ENCODE measurements at places on chromosomes 5 and 9.

- no peak overlapping the region for H3K27ac ChIP-seq
- H3K4me1 ChIP-seq: no peaks in the 10 kb centered on the region
- no peak for DNase-seq
- no peaks in the 10 kb centered on the region for H3K36me3 ChIP-seq
- no peak overlapping the region for H3K4me3 ChIP-seq
Measured at GRCh38 chr5:58064801-58065200, 395.1 kb downstream of the PLK2 start.

GRCh38 chr9:95966306-95966705, 90.8 kb downstream of the ERCC6L2 start:
- H3K36me3 ChIP-seq: no peaks in the 10 kb centered on the region
- H3K27ac ChIP-seq: no peak overlapping the region
- H3K4me1 ChIP-seq: no peaks in the 10 kb centered on the region

GRCh38 chr5:119930490-119930889, 301.1 kb downstream of the FAM170A start:
- H3K4me1 ChIP-seq: no peaks in the 10 kb centered on the region
- no peaks in the 10 kb centered on the region for H3K36me3 ChIP-seq
- no peaks in the 10 kb centered on the region for H3K27me3 ChIP-seq
- no peak overlapping the region for H3K4me3 ChIP-seq
- H3K27ac ChIP-seq: no peak overlapping the region

DNA sequence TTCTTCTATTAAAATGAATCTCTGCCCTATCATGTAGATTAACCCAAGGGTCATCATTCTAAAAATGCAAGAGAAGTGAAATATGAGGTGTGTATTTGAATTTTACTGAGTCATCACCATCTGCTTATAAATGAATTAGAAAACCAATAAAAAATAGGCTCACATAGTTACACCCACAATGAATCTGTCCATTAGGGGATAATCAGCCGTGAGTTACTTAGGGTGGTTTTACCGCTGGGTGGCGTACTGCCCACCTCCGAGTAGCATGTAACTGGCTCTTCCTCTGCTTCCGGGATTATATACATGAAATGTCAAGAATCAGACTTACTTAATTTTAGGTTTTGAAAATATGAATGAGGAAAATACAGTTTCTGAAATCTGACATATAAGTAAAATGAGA, 332.9 kb upstream of the CCNG1 start:
- H3K27me3 ChIP-seq: no peaks in the 10 kb centered on the region
- no peak for DNase-seq
- no peaks in the 10 kb centered on the region for H3K4me1 ChIP-seq
- H3K27ac ChIP-seq: no peak overlapping the region
- H3K36me3 ChIP-seq: no peaks in the 10 kb centered on the region

GRCh38 chr9:98321269-98321668, 65.8 kb upstream of the TBC1D2 start:
- H3K27ac ChIP-seq: no peak overlapping the region
- no peaks in the 10 kb centered on the region for H3K4me1 ChIP-seq
- H3K36me3 ChIP-seq: no peaks in the 10 kb centered on the region
- H3K4me3 ChIP-seq: no peak overlapping the region

GRCh38 chr5:177494346-177495195, 2.8 kb downstream of the PDLIM7 start:
- peak overlapping the region; percentile 8 for H3K27ac ChIP-seq
- H3K4me3 ChIP-seq: no peak overlapping the region
- peaks cover 3% of the 10 kb centered on the region for H3K36me3 ChIP-seq
- DNase-seq: no peak

GRCh38 chr5:79301046-79301712, 65.2 kb downstream of the JMY start:
- no peak overlapping the region for H3K27ac ChIP-seq
- DNase-seq: no peak
- H3K36me3 ChIP-seq: peaks cover 59% of the 10 kb centered on the region
- no peaks in the 10 kb centered on the region for H3K27me3 ChIP-seq
- H3K4me1 ChIP-seq: no peaks in the 10 kb centered on the region
- H3K4me3 ChIP-seq: no peak overlapping the region

DNA sequence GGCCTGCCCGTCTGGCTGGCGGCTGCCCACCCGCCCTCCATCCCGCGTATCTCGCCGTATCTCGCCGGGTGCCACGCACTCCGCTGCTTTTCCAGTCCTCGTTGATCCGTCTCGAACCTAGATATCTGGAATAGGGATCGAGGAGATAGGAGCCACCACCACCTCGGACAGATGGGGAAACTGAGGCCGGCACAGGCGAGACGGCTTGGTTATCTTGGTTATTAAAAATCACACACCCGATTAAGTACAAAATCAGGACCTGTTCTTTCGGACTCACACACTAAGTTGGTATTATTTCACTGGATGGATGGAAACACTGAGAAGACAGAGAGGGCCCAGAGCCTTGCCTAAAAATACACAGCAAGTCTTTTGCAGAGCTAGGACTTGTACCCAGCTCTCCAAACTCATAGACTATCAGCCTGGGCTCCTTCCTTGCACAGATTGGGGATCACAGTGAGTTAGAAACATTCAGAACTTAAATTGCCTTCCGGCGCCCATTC, 678 bp downstream of the SLC26A2 start:
- peaks cover 4% of the 10 kb centered on the region for H3K36me3 ChIP-seq
- peak overlapping the region; percentile 77 for H3K27ac ChIP-seq
- H3K27me3 ChIP-seq: no peaks in the 10 kb centered on the region
- peak overlapping the region; percentile 98 for H3K4me3 ChIP-seq
- DNase-seq: peak; percentile 17

- H3K27me3 ChIP-seq: no peaks in the 10 kb centered on the region
- no peak overlapping the region for H3K4me3 ChIP-seq
- no peak for DNase-seq
- H3K4me1 ChIP-seq: no peaks in the 10 kb centered on the region
- no peak overlapping the region for H3K27ac ChIP-seq
Measured at GRCh38 chr9:90469435-90469834, 173.2 kb downstream of the DIRAS2 start.

GRCh38 chr5:39283231-39283818, 64.0 kb upstream of the FYB1 start:
- H3K4me3 ChIP-seq: no peak overlapping the region
- peak; percentile 80 for DNase-seq
- H3K36me3 ChIP-seq: no peaks in the 10 kb centered on the region
- H3K27ac ChIP-seq: peak overlapping the region; percentile 3

DNA sequence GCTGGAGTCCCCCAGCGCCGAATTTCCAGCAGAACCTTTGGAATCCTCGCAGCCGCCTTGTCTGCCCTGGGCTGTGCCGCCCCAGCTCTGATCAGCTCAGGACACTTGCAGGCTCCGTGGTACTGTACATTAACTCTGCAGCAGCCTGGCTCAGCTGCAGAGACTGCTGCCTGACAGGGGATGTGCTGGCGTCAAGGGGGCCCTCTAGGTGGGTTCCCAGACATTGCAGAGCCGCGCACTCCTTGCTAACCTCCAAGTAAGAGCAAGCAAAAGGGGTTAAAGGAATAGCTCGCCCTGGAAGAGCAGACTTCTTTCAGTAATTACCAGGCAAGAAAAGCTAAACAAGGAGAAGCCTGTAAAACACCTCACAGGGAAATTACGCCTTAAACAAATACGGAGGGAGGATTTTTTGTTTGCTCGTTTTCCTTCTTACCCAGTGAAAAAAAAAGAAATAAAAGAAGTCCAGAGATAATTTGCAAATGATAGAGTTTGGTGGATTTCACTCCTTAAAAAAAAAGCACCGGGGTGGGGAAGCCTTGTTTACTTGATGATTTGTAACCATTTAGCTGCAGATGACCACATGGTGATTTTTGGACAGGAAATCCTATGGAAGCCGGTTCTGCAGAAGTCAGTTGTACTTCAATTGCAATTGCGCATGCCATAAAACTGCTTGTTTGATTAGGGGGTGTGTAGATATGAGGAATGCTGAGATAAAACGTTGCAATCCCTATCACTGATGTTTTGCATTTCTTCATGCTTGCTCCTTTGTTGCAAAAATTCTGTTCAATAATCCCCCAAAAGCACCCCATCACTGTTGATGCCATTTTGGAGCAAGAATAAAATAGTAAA, 305.8 kb downstream of the PDE4D start:
- no peak overlapping the region for H3K27ac ChIP-seq
- H3K4me3 ChIP-seq: no peak overlapping the region
- H3K36me3 ChIP-seq: no peaks in the 10 kb centered on the region
- H3K4me1 ChIP-seq: no peaks in the 10 kb centered on the region
- no peak for DNase-seq

DNA sequence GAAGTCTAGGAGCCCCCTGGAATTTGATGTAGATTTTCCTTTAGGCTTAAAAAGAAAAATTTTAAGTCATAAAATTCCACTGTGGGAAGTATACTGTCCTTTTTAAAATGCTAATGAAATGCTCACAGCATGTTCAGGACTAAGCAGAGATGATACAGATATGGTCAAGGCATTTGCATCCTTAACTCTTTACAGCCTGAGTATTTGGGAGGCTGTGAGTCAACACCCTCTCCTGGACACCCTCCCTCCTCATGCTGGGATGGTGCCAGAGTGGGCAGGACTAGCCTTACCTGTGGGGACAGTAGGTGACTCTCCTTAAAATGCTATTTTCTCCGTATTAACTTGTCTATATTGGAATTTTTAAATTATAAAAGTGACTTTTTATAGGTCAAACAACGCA, 197.4 kb upstream of the ELL2 start:
- DNase-seq: no peak
- H3K4me3 ChIP-seq: no peak overlapping the region
- H3K27ac ChIP-seq: no peak overlapping the region
- H3K4me1 ChIP-seq: no peaks in the 10 kb centered on the region
- H3K27me3 ChIP-seq: no peaks in the 10 kb centered on the region

Data from naive thymus-derived CD4-positive, alpha-beta T cell (primary cell).